GM23338 (cell line): ENCODE measurements at places on chromosomes 6 and 20. TPM values are rescaled to one million over a fixed set of nuclear protein-coding genes. Genes with fewer than 3 reads are reported as not detected.

The CHRNA4 gene
- polyA plus RNA-seq, result 2.1 and 2.7 TPM in 2 replicates

DNA sequence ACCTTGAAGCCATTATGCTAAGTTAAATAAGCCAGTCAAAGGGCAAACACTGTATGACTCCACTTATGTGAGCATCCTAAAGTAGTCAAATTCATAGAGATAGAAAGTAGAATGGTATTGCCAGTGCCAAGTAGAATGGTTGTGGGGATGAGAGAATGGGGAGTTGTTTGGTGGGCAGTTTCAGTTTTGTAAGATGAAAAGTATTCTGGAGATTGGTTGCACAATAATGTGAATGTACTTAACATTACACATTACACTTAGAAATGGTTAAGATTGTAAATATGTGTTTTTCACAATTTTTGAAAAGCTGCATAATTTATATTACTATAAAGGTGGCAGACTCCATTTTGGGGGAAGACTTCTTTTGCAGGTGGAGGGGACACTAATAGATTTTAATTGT is 51.3 kb upstream of the CARMIL1 start:
- no peak for DNase-seq

The ASIP gene
- not detected in 2 replicates for polyA plus RNA-seq

GRCh38 chr6:40569162-40569910 is 17.8 kb downstream of the LRFN2 start:
- DNase-seq, result no peak

The CASP8AP2 gene
- 51.7 and 75.5 TPM in 2 replicates for polyA plus RNA-seq

GRCh38 chr20:63963784-63964301 is 5.9 kb downstream of the ZNF512B start:
- no peak for DNase-seq

DNA sequence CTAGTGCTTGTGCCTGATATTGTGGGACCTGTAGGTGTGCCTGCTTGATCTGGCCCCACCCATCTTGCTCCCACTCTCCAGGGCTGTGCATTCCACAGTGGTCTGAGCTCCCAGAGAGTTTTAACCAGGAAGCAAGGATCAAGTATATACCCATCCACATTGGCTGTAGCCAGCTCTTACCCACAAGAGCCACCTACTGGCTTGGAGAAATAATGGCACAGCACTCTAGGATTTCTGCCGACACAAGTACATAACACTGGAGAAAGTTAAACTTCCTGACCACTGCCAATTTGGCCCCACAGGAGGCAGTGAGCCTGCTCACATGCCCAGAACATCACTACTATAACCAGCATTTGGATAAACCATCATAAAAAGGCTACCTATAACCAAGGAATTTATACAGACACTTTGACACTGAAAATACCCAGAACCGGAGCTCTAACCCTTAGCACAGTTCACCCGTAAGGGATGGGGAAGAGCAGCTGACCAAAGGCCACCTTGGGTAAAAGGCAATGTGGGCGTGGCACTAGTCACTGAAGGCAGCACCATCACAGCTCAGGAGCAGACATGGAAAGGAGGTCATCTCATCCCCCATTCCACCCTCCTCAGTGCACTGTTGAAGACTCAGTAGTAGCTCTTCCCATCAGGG is 440.4 kb downstream of the BTBD3 start:
- peak; percentile 69 for DNase-seq

The APCDD1L gene
- 1.3 and 1.8 TPM in 2 replicates for polyA plus RNA-seq

DNA sequence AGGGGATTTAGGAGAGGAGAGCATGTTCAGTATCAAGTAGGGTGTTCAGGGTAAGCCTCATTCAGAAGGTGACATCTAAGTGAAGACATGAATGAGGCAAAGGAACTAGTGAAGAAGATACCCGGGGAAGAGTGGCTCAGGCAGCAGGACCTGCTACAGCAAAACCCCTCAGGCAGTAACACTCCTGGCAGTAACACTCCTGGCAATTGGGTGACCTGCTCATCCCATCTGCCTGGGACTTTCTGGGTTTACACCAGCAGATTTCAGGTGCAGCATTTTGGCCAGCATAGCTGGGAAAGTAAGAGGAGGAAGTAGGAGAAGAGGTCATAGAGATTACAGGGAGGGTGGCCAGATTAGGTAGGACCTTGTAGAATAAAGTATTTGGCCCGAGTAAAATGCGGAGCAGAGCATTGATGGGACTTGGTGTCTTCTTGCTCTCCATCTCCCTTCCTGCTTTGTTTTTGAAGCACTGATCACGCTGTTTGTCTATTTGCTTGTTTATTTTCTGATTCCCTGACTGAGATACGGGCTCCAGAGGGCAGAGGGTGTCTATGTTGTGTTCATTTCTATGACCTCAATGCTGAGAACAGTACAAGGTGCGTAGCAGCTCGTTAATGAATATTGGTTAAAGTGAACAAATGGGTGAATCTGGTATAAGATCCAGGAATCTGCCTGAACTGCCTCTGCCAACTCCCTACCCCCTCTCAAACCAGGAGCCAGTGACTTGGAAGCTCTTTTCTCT is 88.3 kb downstream of the IYD start:
- no peak for DNase-seq

The OR2H1 gene
- polyA plus RNA-seq, result not detected in 2 replicates

GRCh38 chr6:83792846-83793245 is 60.3 kb upstream of the RIPPLY2 start:
- DNase-seq, result no peak

DNA sequence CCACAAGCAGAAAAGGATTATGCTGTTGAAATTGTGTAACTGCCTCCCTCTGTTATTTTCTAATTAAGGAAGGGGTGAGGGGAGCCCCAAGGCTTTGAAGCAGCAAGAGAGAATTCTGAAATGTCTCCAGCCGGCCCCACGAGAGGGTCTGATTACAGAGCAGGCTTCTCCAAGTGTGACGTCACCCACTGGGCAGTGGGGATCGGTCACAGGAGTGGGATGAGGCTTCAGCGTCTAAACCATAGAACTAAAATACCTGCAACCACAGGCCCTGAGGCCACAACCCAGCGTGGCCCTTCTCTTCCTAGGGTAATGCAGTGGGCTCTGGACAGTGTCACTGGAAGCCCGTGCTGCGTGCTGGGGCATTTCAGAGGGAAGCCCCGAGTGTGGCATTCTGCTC is 38.6 kb upstream of the APCDD1L start:
- no peak for DNase-seq

- peak; percentile 60 for DNase-seq
Observed at GRCh38 chr6:167150941-167151549, 6.7 kb downstream of the GPR31 start.

- peak; percentile 46 for DNase-seq
Observed at GRCh38 chr20:11267131-11267761, 593.4 kb upstream of the JAG1 start.

- peak; percentile 64 for DNase-seq
Observed at GRCh38 chr6:4078691-4079471, at the start of gene FAM217A. FAM217A (minus strand) TSS chr6:4079137; CDS start chr6:4077414, 1,723 bp downstream.

- peak; percentile 90 for DNase-seq
Observed at GRCh38 chr6:16286151-16286522, 47.8 kb downstream of the GMPR start.

The BFSP1 gene
- 2.7 and 3.1 TPM in 2 replicates for polyA plus RNA-seq

GRCh38 chr6:101489456-101489855 is 95.9 kb downstream of the GRIK2 start:
- no peak for DNase-seq

- no peak for DNase-seq
Observed at GRCh38 chr6:42392833-42393232, 58.9 kb downstream of the TRERF1 start.

GRCh38 chr20:32327087-32327681 is 30.9 kb upstream of the ASXL1 start:
- DNase-seq, result no peak

DNA sequence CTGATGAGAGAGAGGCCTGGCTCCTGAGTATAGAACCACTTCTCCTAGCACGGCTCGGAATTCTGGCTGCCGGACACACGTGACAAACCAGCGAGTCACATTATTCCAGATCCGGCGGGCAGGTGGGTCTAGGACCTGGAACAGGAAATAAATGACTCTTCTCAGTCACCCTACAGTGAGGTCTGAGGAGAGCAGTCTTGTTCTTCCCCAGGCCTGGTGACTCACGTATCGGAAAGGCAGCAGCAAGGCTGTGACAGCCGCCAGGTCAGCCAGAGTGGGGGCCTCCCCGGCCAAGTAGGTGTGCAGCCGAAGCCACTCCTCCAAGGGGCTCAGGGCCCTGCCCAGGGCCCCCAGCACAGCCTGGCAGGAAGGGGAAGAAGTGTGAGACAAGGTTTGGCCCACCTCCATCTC is 2.8 kb downstream of the VARS1 start:
- DNase-seq, result no peak

The TRIM31 gene
- polyA plus RNA-seq, result 0.10 and 0.26 TPM in 2 replicates

DNA sequence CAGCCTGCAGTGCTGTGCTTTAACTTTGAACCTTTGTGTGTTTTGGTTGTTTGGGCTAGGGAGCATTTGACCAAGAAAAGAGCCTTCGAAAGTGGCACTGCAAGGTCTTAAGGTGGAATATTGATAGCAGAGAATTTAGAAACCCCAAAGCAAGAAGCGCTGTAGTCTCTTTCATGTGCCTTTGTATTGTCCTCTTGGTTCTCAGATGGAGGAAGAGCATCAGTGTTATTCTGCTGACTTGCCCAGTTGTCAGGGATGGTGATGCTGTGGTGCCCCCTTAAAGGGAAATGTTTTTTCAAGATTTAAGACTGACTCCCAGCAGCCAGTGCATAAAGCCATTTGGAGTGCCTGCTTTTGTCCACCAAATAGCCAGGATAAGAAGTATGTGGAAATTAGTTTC is 102.7 kb upstream of the INSM1 start:
- no peak for DNase-seq

- DNase-seq, result peak; percentile 59
Observed at GRCh38 chr20:3068986-3069900, 2.2 kb upstream of the OXT start.

- no peak for DNase-seq
Observed at GRCh38 chr6:167721291-167721690, 105.4 kb upstream of the AFDN start.

DNA sequence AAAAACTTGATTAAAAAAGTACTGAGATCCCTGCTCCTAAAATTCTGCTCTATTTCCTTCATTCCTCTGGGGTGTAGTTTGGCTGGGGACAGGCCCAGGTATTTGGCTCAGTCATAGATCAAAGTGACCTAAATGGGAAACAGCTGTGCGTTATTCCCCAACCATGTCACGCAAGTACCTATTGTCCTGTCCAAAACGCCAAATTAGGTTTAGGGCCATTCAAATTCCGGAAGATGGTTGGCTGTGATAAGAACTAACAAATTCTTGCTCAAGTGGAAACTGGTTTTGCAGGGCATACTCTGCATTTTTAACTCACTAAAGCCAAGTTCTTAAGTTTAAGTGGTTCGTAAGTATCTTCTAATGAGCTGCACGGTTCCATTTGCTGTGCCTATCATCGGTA is 147.6 kb upstream of the TMEM170B start:
- no peak for DNase-seq

- DNase-seq, result no peak
Observed at GRCh38 chr20:12837646-12838045, 171.1 kb upstream of the SPTLC3 start.

- DNase-seq, result no peak
Observed at GRCh38 chr6:76217606-76218005, 145.1 kb upstream of the IMPG1 start.

DNA sequence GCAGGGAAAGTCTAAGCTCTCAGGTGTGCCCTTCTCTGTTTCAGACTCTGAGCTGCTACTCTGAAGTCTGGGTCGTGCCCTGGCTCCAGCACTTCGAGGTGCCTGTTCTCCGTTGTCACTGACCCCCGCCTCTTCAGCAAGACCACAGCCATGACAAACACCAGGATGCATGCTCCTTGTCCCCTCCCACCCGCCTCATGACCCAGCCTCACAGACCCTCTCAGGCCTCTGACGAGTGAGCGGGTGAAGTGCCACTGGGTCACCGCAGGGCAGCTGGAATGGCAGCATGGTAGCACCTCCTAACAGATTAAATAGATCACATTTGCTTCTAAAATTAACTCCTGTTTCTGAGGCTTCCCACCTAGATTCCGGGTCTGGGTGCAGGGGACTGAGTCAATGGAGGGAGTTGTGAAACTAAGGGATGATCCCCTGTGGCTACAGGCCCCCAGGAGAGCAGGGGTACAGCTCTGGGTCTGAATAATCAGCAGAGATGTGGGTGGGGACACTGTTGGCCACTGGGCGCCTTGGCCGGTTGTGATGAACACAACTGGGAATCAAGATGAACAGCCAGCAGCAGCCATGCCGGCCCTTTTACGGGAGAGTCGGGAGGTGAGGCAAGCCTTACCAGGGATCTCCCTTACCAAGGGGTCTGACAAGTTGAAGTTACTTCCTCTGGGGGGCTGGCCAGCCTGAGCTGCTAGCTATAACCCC is 10.7 kb downstream of the CST7 start:
- no peak for DNase-seq

The ARMH2 gene
- not detected in 2 replicates for polyA plus RNA-seq

The TFB1M gene
- polyA plus RNA-seq, result 66.9 and 69.6 TPM in 2 replicates

GRCh38 chr6:33904050-33904746 is 100.4 kb upstream of the MLN start:
- no peak for DNase-seq

The AIF1 gene
- polyA plus RNA-seq, result 33.7 and 36.2 TPM in 2 replicates

- DNase-seq, result no peak
Observed at GRCh38 chr20:63697357-63697867, 960 bp downstream of the TNFRSF6B start.

The SLC12A5 gene
- 8.4 and 9.8 TPM in 2 replicates for polyA plus RNA-seq

The VSX1 gene
- polyA plus RNA-seq, result not detected in 2 replicates

DNA sequence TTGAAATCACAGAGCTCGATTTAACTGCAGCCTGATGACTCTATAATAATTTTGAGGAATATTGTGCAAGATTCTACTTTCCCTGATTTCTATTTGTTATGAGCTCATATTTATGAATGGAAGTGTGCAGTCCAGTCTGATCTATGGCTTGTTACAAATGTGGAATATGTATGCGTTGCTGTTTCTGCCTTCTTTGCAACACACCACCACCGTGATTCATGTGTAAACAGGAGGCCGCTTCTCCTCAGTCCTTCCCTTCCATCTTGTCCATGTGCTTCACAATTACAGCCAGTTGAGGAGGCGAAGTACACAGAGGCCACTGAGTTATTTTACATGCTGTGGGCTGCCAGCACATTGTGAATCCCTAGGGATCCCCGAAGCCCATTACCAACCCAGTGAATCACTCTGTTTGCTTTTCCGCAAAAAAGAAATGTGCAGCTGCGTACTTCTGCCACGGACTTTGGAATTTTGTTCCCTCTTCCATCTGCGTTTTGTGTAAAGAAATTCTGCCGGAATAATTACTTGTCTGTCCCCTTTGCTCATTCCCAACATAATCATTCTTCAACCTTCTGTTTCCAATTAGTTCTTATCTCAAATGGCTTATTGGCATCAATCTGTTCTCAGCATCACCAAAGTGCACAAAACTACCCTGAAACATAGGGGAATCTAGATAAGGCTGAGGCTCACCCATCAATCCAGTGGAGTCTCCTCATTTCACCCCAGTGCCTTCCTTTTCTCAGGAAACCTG is 551.6 kb upstream of the CITED2 start:
- no peak for DNase-seq

DNA sequence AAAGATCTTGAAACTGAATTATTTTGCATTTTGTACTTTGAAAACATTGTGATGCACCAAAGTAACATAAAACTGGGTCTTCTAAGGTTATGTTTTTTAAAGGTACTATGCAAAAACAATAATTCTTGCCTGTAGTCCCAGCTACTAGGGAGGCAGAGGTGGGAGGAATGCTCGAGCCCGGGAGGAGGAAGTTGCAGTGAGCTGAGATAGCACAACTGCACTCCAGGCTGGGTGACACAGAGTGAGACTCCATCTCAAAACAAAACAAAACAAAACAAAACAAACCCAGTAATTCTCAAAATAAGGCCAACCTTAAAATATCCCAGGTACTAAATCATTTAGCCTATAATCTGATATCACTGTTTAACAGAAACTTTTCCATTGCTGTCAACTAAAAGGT is 269.6 kb downstream of the KHDC1L start:
- no peak for DNase-seq

The PNLDC1 gene
- polyA plus RNA-seq, result not detected in 2 replicates

The COL11A2 gene
- polyA plus RNA-seq, result 1.6 and 2.2 TPM in 2 replicates

The SLC4A11 gene
- polyA plus RNA-seq, result 10.8 and 14.8 TPM in 2 replicates
